ENCODE measurements at places on chromosomes 11 and 22.

DNA sequence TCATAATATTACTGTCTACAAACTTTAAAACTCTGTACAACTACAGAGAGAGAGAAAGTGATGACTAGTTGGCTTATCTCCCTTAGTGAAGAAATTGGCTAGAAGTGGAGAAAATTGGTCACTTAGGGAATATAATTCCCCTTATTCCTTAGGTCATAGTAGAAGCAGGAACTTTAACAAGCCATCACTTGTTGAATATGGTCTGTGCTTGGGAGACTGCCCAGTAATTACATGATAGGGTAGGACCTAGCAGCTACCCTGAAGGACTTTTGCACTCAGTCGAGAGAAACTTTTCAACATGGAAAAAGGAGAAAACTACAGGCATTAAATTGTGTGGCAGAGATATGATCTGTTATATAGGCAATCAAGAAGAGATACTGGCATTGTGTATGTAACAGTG, 576.5 kb upstream of the CCDC90B start:
- DNase-seq: no peak

DNA sequence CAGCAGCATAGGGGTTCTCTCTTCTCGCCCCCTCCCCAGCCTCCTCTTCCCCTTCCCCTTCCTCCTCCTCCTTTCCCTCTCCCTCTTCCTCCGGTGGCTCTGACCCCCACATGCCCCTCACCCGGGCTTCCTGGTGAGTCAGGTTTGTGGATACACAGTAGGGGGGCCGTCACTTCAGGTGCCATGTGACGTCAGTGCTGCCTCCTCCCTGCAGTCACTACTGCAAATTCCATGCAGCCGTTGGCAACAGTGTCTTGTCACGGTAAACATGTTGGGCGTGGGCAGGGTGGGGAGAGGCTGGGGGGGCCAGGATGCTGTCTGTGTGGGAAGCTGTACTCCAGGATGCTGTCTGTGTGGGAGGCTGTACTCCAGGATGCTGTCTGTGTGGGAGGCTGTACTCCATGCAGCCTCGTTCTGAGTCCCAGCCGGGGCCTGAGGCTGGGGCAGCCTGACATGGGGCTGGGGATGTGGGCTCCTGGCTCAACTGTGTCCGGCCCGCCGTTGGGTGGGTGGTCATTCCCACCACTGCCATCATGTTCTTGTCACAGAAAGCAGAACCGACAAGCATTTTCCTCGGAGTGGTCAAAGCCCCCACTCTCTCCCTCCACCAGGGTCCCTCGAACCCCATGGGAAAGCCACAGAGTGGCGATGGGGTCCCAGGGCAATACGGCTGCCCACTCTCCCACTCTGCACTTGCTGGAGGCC, 2.4 kb upstream of the MUC2 start:
- peak; percentile 16 for DNase-seq

GRCh38 chr11:79758325-79758724, 317.5 kb upstream of the TENM4 start:
- no peak for DNase-seq

DNA sequence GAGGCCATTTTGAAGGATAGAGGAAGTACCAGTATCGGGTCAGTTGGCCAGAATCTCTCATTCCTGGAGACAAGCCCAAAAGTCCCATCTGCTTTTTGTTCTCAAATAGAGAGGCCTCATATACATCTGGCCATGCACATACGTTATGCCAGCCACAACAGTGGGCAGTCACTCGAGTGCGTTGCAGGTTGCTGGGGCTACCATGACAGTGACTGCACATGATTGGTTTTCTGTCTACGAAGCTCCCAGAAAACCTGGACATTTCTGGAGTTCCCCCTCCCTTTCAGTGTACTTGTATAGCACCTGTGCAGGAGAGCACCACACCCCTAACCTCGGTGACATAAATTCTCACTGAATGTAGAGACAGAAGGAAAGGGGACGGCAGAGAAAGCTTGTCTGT, 62.1 kb downstream of the C22orf31 start:
- no peak for DNase-seq

GRCh38 chr11:29913352-29913751, 103.5 kb downstream of the KCNA4 start:
- DNase-seq: no peak

- DNase-seq: no peak
These were observed at the start of gene PARVG for GRCh38 chr22:44180706-44181032. TSS of gene PARVG (plus strand) at chr22:44180925. CDS start at chr22:44183330, 2,405 bp downstream.

DNA sequence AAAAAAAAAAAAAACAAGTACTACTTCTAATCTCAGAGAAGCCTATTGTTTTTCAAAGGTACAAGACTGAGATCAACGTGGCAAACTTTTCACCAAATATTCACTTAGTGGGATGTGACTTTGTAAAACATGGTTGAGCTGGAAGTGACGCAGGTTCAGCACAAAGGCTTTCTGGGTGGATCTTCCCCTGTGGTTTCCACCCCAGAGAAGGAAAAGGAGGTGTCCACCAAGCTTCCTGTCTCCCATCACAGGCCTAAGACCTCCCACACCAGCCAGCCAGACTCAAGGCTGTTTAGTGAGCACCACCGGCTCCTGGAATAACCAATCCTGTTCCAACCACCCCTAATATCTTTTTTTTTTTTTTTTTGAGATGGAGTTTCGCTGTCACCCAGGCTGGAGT, 5.7 kb downstream of the TMEM184B start:
- no peak for DNase-seq

GRCh38 chr11:1050581-1051355, 14.2 kb upstream of the MUC6 start:
- peak; percentile 17 for DNase-seq

GRCh38 chr22:20873214-20873613, 14.4 kb downstream of the SNAP29 start:
- no peak for DNase-seq

- DNase-seq: peak; percentile 1
These were observed 236.1 kb downstream of the KCNA4 start for GRCh38 chr11:29780756-29781155.

DNA sequence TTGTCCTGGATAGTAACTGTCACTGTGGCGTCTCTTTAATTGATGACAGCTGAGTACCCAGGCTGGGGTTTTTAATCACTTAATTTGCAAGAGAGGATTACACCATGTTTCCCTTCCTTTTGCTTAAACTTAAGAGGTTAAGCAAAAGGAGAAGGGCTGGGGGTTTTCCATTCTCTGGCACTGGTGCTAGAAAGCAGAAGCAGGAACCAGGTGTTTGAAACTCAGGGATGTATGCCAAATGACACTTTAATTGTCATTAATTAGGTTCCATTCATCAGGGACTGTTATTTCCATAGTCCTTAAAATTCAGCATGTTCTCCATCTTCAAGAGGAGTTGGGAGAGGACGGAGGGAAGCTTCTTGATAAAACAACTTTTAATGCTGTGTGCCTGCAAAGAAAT, 746.2 kb downstream of the NELL1 start:
- no peak for DNase-seq

GRCh38 chr11:2385156-2386151, 8.3 kb downstream of the CD81 start:
- no peak for DNase-seq

- DNase-seq: no peak
These were observed 17.6 kb downstream of the SLC22A12 start for GRCh38 chr11:64608636-64609035.

GRCh38 chr11:4551346-4551979, 6.5 kb downstream of the OR52M1 start:
- no peak for DNase-seq

GRCh38 chr11:87421422-87421821, 383.7 kb downstream of the TMEM135 start:
- DNase-seq: peak; percentile 51

- DNase-seq: peak; percentile 8
These were observed 130.8 kb downstream of the CEP164 start for GRCh38 chr11:117458275-117459122.

DNA sequence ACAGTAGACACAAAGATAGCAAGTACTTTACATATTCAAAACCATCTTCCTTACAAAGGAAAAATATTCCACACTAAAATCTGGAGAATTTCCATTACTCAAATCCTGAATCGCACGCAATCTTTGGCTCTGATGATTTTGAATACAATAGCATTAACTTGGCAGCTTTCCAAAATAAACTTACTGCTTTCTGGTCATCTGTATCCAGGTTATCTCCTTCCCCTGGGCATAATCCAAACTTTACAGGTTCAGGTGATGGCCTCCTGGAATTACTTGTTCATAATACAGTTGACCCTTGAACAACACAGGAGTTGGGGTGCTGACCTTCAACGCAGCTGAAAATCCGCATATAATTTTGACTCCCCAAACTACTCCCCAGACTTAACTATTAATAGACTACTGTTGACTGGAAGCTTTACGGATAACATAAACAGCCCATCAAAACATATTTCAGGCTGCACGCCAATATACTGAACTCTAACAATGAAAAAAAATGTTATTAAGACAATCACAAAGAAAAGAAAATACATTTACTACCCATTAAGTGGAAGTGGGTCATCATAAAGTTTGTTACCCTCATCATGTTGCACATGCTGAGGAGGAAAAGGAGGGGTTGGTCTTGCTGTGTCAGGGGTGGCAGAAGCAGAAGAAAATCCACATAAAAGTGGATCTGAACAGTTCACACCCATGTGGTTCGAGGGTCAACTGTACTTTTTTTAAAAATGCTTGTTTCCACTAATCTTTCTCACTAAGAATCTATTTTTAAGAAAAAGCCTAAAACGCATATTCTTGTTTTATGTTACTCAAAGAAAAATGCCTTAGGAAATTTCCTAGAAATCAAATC, 6.5 kb downstream of the MTMR2 start:
- DNase-seq: no peak

- no peak for DNase-seq
These were observed 22.9 kb upstream of the THY1 start for GRCh38 chr11:119445850-119446249.

DNA sequence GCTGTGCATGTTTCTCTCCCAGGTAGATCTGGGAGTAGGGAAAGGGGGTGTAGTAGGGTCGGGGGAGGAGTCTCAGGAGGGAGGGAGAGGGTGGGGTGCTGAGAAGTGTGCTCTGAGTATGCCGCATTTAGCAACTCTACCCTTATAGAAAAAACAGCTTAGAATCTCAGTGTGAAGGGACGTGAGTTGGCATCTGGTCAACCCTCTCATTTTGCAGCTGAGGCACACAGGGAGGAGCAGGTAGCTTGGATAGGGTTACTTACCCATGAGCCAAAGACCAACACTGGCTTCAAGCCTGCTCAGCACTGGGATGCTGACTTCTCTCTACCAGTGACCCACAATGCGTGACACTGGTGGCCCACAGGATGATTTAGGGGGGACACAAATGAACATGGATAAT, 95.9 kb downstream of the FBXO7 start:
- no peak for DNase-seq

GRCh38 chr11:44727114-44727372, 281 bp downstream of the TSPAN18 start:
- no peak for DNase-seq

DNA sequence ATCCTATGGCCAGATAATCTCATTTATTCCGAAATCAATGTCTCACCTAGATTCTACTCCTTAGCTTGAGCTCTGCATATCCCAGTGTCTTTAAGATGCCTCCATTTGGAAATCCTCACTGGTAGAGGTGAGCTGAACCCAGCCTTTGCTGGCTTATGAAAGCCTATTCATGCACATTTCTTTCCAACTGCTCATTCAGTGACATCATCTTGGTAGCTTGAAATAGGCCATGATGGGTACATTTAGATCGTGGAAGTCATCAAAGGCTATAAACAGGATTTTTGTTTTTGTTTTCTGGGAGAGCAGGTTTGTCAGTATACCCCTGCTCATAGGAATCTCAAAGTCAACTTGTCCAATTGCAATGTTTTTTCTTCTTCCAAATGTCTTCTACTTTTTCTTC, 6.0 kb downstream of the NXPE1 start:
- DNase-seq: no peak

DNA sequence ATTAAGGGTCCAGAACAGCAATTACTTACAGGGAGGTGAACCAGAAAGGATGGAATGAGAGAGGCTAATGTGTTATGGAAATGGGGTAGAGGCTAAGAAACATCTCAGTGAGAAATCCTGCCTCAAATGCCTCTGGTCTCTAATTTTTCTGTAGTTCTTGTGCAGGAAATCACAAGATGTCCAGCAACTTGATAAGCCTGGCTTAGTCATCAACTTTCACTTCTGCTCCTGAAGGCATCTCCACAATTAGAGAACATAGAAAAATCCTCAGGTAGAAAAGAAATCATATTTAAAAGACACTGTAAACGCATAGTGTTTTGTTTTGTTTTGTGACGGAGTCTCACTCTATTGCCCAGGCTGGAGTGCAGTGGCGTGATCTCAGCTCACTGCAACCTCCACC, 18.7 kb downstream of the MRGPRX4 start:
- DNase-seq: no peak

DNA sequence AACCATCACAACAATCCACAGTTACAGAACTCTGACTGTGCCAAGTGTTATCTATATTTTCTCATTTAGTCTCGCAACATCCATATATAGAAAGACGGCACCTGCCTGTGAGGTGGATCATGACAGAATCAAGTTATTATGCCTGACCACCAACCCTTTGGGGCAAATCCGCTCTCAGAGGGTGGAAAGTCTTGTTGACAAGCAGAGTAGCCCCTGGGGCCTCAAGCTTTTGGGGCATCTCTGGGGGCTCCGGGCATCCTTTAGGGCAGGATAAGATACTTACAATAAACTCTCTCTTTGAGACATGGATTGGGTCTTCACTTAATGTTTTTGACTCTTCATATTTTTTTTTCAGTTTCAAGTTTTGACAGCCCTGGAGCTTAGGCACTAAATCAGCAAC, 150.5 kb upstream of the NAV2 start:
- no peak for DNase-seq

Data from amygdala (tissue), 56 donors.